T-helper 1 cell (primary cell): ENCODE measurements at places on chromosomes 4 and X.
A peak's percentile ranks its signal among the peaks of the same experiment; 100 is the strongest.

GRCh38 chr4:116501954-116502353, 583.4 kb downstream of the TRAM1L1 start:
- DNase-seq = no peak

DNA sequence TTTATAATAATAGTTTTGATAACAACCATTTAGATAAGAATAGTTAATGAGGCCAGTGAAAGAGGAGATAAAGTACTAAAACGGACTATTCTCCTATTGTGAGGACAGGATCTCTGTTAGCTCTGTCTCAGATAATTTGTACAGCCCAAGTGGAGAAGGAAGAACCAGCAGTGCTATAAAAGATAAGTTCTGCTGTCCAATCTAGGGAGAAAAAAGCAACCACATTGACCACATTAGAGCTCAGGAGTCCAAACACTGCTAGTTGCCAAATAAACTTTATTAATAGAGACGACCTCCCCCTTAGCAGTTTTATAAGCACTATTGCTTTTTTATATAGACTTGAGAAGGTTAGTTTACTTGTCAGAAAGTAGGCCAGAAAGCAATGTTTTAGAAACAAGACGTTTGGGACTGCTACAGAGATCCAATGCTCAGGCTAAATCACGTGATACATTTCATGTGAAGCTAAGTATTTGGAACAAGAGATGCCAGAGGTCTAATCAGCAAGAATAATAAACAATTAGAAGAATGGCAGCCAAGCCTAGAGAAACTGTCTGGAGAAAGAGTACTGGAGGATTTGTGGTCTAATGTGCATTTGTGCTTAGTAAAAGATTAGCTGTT, 15.9 kb downstream of the IL15 start:
- no peak for DNase-seq

GRCh38 chrX:25019707-25020390, 4.1 kb upstream of the ARX start:
- DNase-seq = no peak

- no peak for DNase-seq
These were observed 288.6 kb upstream of the NR3C2 start for GRCh38 chr4:148730766-148731165.

- no peak for DNase-seq
These were observed 17.2 kb upstream of the HGFAC start for GRCh38 chr4:3424522-3425095.

DNA sequence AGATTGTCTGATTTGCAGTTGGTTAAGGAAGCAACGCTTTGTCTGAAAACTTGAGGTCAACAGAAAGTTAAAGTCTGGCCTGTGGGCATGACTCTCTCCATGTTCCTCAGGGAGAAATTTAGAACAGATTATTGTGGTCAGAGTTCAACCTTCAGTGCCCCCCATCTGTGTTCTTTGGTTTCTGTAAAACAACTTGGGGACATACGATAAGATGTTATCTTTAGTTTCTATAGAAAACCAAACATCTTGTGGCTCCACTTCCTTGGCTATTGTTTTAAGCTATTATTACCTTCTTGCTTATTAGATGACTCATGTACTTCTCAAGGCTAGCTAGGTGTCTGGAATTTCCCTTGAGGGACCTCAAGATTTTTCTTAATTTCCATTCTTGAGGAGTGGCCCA, 507.7 kb downstream of the PDHA2 start:
- DNase-seq = no peak

- no peak for DNase-seq
These were observed 39.2 kb upstream of the MSX1 start for GRCh38 chr4:4820261-4820660.

DNA sequence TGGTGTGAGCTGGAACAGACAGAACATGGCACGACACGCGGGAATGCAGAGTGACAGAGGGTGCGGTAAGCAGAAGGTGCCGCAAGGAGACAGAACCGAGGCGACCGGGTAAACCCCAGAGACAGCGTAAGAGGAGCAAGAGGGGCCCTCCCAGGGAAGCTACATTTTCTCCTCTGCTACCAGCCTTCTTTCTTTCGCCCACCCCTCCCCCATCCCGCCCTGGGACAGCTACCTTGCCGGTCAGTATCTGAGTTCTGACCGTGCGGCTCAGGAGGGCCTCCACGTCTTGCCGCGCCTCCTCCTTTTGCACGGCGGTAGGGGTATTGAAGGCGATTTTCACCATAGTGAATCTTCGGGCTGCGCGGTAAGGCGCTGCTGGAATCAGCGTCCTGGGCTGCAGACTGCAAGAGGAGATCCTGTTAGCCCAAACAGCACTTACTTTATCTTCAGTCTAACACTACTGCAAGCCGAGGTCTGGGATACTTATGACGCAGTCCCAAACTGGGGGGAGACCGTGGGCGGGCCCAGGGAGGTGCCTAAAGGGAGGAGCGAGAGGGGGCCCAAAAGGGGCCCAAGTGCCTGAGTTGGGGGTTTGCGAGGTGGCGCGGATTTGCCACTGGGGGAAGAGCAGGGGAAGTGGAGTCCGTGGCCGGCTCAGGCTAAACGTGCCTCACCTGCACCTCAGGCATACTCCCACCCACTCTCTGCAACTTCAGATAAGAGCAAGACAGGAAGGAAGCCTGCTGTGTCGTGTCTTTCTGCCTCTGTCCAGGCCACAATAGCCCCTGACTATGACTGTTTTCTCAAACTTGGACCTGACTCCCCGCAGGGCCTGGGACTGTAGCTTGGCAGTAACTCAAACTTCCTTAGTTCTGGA, at the start of gene ITM2A:
ITM2A (minus strand) TSS at position 462 of the 877 bp plus-strand sequence; CDS start at position 343, 119 bp downstream.
- peak; percentile 31 for DNase-seq

DNA sequence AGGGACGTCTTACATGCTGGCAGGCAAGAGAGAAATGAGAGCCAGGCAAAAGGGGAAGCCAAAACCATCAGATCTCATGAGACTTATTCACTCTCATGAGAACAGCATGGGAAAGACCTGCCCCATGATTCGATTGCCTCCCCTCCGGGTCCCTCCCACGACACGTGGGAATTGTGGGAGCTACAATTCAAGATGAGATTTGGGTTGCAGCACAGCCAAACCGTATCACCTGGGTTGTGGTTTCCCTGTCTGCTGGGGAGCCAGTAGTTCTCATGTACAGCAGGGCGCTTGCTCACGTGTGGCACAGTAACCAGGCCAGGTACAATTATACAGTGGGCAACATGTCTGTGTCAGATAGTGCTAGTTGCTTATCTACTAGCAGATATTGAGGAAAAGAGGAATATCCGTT, 11.1 kb upstream of the RS1 start:
- no peak for DNase-seq

GRCh38 chr4:91113130-91113706, 986.0 kb downstream of the CCSER1 start:
- DNase-seq = no peak

GRCh38 chr4:122234686-122235085, 82.6 kb downstream of the BLTP1 start:
- DNase-seq = no peak

GRCh38 chr4:174553031-174553430, 30.7 kb upstream of the HPGD start:
- DNase-seq = no peak

DNA sequence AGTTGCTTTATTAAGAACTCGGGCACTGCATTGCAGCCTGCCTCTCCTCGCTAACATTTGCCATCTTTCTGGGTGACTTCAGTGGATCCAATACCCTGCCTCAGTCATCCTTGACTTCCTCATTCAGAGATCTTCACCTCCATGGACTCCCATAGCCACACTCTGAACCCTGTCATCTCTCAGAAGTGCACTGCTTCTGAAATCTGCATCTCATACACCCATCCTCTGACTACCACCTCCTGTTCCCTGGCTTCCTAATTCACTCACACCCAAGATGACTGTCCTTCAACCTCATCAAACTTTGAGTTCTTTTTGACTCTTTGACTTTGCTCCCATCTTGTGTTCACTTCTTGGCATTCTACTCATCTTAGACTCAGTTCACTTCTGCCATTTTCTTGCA, 25.3 kb upstream of the CYBB start:
- DNase-seq = no peak

- DNase-seq = peak; percentile 55
These were observed 543 bp downstream of the ELF2 start for GRCh38 chr4:139176302-139177048.

GRCh38 chr4:175767150-175767549, 44.9 kb downstream of the GPM6A start:
- no peak for DNase-seq

GRCh38 chrX:79361192-79361870, 5.8 kb downstream of the ITM2A start:
- DNase-seq = no peak

- DNase-seq = no peak
These were observed 29.3 kb upstream of the ABCG2 start for GRCh38 chr4:88187766-88188165.

- DNase-seq = no peak
These were observed 18.2 kb upstream of the TNIP3 start for GRCh38 chr4:121182296-121182695.

GRCh38 chr4:20684852-20685763, 15.2 kb upstream of the PACRGL start:
- DNase-seq = no peak
